ENCODE measurements at places on chromosomes 5 and 9.

- DNase-seq, result no peak
Measured at GRCh38 chr9:1879501-1879900, 135.6 kb upstream of the SMARCA2 start.

DNA sequence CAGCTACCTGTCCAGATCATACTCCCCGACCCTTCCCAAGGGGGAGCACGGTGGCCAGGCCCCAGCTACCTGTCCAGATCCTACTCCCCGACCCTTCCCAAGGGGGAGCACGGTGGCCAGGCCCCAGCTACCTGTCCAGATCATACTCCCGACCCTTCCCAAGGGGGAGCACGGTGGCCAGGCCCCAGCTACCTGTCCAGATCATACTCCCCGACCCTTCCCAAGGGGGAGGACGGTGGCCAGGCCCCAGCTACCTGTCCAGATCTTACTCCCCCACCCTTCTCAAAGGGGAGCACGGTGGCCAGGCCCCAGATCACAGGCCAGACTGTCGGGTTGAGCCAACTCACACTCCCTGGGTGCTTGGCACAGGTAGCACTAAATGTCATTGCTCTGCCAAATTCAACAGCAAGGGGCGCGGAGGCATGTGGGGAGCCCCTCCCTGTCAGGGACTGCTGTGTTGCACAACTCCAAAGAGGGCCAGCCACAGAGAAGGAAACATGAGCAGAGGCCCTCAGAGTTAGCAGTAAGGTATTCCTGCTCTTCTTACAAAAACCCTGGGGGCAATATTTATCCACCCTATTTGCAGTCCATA lies 136.9 kb downstream of the OLFM1 start:
- no peak for DNase-seq

DNA sequence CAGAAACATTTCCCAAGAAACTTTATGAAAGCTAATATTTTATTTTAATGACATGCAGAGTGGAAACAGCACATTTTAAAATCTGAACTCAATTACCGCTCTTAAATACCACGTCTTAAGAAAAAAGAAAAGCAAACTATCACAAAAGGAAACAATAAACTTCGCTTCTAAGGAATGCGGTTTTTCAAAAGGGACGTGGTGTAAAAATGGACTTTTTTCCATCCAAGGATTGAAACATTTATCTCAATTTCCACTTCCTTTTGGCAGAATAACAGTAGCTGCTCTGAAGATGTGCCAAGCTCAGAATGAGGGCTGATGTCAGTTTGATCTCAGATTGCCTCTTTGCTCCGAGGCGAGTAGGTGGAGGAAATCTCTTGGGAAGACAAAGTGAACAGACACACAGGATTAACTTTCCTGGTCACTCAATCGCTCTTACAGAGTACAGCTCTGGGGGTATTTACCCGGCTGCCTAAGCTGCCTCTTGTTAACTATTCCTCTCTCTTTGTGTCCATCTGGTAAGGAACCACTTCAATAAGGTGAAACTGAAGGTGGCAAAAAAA lies 158.5 kb downstream of the TRPM6 start:
- no peak for DNase-seq

GRCh38 chr5:56230576-56230975 lies 2.6 kb downstream of the ANKRD55 start:
- no peak for DNase-seq

DNA sequence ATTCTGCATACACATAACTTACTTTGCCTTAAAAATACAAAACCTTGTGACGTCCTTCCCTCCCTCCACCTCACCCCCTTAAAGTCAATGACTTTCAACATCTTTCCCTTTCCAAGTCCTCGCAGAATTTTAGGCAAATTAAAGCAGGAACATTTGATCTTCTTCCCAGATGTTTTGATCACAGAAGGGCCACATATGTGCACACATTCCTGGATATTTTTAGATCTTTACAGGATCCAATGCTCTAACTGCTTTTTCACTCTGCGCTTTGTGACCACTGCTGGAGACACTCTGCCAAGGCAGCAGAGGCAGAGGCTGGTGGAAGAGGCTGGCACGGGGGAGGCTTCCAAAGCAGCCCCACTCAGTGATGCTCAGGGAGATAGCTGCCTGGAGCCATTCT lies 130.7 kb downstream of the SEC61B start:
- no peak for DNase-seq

DNA sequence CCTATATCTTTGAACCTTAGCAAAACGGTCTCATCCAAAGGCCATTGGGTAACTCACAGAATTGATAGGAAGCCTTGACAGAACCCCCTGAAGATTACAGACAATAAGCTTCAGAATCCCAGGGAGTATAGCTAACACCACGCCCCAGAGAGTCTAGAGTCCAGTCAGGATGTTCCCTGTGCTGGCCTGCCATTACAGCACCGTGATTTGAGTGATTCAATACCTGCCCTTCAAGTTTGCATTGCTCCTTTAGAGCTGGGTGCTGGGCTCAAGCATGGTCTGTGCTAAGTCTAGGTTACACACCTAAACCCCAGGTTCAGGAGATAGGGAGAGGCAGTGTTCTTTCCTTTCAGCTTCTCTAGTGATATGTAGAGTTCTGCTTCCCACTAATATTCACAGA lies 90.5 kb downstream of the RASEF start:
- no peak for DNase-seq

GRCh38 chr9:132881826-132882225 lies 3.1 kb downstream of the SPACA9 start:
- DNase-seq, result no peak

GRCh38 chr9:37916471-37917312 lies 12.8 kb upstream of the SLC25A51 start:
- no peak for DNase-seq

DNA sequence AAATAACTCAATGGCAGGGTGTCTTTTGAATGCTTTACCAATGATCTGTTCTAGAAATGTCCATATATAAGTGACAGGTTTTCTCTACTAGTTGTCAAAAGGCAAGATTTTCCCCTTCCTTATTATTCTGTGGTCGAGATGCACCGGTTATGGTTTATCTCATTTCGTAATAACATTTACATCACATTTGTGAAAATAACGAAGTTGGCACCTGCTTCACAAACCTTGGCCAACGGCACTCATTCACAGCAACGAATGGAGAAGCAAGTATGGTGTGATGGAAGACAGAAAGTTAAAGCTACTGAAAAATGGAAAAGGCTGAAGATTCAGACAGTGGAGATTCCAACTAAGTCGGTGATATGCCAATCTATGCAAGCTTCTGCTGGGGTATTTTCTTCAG lies 235.8 kb downstream of the KCTD16 start:
- no peak for DNase-seq

GRCh38 chr9:1726993-1727759 lies 288.0 kb upstream of the SMARCA2 start:
- no peak for DNase-seq

- DNase-seq, result no peak
Measured at GRCh38 chr5:20636686-20637085, 648.7 kb upstream of the CDH18 start.

DNA sequence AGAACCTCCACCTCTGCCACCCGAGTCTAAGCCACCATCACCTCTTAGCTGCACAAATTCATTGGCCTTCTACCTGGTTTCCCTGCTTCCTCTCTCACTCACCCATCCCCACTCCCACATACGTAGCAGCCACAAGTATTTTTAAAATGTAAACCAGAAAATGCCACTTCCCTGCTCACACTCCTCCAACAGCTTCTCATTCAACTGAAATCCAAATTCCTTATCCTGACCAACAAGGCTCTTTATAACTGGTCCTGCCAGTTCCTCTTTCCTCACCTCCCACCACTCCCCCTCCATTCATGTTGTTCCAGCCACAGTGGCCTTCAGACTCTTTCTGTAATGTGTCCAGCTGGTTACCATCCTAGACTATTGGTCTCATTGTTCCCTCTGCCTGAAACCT lies 25.0 kb upstream of the PALM2AKAP2 start:
- no peak for DNase-seq

- DNase-seq, result peak; percentile 73
Measured at GRCh38 chr5:39177631-39177964, 41.8 kb downstream of the FYB1 start.

All from suppressor macrophage treated with lipopolysaccharide for 4 hours (primary cell).